ENCODE measurements at places on chromosomes 7 and 10. TPM values are rescaled to one million over a fixed set of nuclear protein-coding genes. Genes with fewer than 3 reads are reported as not detected.

DNA sequence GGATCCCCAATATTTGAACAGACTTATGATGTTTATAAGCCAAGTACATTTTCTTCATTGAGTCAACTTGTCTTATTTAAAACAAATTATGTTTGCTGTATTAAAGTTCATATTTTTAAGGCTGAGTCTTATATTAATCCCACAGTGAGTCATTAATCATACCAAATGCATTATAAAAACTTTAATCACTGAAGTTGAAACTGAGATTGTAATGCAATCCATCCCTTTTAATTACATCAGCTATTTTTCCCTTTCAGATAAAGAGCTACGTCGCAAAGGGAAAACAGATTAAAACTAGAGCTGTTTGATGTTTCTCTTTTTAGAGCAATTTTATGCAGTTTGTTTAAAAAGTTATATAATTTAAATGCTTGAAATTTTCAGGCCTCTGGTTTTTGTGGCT, 183.0 kb downstream of the ARID5B start:
- no peak for DNase-seq

- DNase-seq = no peak
Measured at GRCh38 chr10:124697837-124698544, 46.2 kb downstream of the FAM53B start.

- DNase-seq = no peak
Measured at GRCh38 chr10:96275685-96276418, 4.5 kb upstream of the BLNK start.

DNA sequence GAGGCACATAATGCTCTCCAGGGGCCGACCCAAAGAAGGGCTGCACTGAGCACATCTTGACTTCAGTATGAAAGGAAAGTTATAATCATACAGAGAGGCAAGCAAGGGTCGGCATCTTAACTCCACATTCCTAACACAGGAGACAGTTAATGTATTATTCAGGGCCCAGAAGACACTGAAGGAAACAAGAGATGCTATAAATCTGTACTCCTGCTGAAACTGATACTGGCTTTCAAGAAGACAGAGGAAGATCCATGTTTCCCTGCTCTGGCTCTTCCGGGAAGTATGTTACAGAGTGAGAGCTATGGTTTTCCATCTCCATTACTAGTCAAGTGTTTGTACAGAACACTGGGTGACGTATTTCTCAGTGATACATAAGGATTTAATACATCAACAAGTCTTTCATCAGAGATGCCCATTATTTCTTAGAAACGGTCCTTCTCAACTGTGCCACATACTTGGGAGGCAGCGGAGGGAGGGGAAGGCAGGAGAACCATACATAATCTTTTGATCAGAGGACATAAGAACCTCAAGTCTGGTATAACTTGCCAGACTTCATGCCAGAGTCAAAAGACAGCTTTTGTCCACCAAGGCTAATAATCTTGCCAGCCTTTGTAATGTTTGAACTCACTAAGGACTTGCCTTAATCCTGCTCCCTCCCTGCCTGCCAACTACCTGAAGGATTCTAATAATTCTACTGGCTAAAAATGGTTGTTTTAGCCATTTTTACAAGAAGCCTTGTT, 58.1 kb downstream of the ENO4 start:
- no peak for DNase-seq

GRCh38 chr7:101538596-101539459, 90.3 kb downstream of the MYL10 start:
- peak; percentile 81 for DNase-seq

DNA sequence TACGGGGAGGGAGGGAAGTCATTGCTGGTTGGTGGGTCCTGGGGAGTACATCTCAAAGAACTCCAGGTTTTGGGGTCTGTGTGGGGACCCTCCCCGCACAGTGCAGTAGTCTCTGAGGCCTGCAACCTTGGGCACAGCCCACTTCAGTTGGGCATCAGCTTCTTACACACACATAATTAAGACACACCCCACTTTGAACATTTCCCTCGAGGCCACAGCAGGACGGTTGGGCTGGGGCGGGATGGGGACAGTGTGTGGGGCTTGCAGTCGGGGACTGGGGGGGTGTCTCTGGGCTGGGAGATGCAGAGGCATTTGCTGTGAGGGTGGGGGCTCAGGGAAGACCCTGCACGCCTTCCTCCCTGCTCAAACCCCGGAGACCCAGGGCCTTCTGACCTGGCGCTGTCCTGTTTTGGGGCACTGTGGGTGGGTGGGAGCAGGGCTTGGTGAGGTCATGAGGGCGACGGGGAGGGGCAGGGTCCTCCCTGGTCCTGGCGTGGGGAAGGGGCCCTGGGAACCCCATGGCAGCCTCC, 1.3 kb downstream of the LFNG start:
- DNase-seq = no peak

DNA sequence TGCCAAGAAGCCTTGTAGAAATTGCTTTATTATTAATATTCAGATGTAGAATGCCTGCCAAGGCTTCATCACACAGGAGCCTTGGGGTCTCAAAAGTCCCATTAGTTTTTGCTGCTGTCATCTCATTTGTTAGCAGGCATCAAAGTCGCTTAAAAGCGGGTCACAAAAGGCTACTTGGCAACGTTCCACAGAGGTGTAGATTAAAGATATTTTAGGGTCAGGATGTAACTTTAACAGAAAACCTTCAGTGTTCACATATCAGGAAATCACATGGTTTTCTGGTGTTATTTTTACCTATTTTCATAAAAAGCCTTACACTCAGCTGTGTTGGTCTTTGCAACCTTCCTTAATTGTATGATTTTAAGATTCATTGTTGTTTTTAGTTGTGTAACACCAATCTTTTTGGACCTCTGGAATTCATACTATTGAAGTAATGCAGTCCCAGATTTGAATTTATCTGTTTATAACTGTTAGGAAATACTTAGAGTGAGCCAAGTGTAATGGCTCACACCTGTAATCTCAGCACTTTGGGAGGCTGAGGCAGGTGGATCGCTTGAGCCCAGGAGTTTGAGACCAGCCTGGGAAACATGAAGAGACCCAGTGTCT, 65.3 kb downstream of the TET1 start:
- no peak for DNase-seq

- DNase-seq = no peak
Measured at GRCh38 chr10:12191715-12192114, 4.0 kb downstream of the NUDT5 start.

DNA sequence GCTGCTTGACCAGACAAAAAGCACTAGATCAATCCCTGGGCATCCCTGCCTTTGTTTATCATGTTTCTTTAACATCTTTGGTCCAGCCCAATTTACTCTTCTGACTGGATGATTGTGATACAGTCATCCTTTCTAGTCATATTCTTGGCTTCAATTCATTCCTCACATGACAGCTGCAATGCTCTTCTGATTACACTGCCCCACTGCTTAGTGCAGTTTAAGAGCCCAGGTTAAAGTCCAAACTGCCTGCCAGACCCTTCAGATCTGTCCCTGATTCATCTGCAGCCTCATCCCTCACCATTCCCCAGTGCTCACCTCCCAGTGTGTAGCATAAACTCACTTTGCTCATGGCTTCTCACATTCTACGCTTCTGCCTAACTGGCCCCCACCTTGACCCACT, 383.8 kb downstream of the TNS3 start:
- no peak for DNase-seq

DNA sequence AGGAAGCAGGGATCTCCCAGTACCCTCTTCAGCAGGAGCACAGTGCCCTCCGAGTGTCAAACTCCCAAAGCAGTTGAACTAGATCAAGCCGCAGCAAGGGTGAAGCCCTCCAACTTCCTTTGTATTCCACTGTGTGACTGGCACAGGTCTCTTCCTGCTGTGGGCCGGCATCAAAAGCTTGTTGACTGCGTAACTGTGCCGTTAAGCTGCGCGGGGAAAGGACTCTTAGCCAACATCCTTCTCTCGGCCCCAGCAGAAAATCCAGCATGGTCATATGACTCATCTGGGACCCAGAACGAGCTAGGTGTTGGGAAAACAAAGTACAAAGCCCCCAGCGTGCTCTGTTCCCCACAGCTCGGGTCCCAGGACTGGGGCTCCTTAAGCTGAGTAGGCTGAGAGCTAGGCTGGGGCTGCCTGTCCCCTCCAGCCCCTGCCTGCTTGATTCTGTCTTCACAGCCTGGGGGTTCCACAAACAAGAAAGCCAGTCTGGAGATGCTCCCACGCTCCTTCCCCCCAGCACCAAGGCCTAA, 52.2 kb downstream of the COL17A1 start:
- no peak for DNase-seq

DNA sequence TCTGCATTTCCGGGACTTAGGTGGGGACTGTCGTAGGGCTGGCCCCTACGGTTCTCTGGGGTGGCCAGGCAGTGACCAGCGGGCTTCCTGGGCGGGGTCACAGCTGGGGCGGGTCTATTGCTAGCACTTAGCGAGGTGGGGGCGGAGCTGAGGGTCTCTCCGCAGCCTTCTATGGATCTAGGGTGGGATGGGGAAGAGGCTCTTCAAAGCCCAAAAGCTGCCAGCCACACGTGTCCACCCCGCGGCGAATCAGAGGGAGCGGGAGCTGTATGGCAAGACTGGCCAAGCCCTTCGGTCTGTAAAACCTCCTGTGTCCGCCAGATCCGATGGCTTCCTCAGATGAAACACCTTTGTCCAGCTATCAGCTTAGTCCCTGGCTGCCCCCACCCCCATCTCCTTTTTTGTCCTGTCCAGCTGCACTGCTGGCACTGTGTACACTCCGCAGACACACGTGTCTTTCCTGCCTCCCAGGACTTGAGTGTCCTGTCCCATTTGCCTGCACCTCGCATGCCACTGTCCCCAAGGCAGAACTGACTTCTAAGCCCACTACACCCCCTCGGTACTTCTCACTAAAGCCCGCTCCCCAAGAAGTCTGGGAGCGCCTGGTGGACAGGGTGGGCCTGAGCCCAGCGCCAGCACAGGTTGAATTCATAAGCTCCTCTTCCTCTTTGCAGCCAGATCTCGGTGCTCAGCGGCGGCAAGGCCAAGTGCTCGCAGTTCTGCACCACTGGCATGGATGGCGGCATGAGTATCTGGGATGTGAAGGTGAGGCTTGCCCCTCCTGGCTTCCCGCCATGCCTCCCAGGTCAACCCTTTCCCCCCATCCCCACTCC, 14.8 kb downstream of the PDAP1 start:
- DNase-seq = peak; percentile 67

LOXL4 gene
- 1.7 TPM for total RNA-seq

PCDH15 gene
- 17.4 TPM for total RNA-seq

ATP6V1F gene
- 144 TPM for total RNA-seq

PODXL gene
- 21.4 TPM for total RNA-seq

THSD7A gene
- 5.5 TPM for total RNA-seq

FGL2 gene
- not detected for total RNA-seq

PAX4 gene
- not detected for total RNA-seq

GPC2 gene
- total RNA-seq = 106 TPM

NPC1L1 gene
- 0.18 TPM for total RNA-seq

GNGT1 gene
- total RNA-seq = 0.65 TPM

FKBP6 gene
- not detected for total RNA-seq

All from neural crest cell (in vitro differentiated cells).